ENCODE measurements at places on chromosomes 5 and 9.

DNA sequence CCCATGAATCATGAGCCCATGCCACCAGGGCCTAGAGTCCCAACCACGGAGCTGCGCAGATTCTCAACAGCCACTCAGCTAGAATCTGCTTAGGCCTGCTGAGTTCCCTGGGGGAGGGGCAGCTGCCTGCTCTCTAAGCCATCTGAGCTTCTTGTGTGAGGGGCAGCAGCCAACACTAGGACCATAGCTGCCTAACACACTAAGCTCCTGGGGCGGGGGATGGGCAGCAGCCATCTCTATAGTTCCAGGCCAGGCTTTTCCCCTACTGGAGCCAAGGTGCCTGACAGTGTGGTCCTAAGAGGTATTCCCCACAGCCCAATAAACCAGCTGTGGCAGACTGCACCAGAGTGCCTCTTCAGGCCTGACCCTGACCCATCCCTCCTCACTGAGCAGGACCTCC is 255.9 kb upstream of the ACO1 start:
- no peak for DNase-seq

- DNase-seq, result no peak
These were observed 6.8 kb upstream of the SPTLC1 start for GRCh38 chr9:92122061-92122460.

- DNase-seq, result no peak
These were observed 9.6 kb downstream of the DNLZ start for GRCh38 chr9:136353757-136354488.

DNA sequence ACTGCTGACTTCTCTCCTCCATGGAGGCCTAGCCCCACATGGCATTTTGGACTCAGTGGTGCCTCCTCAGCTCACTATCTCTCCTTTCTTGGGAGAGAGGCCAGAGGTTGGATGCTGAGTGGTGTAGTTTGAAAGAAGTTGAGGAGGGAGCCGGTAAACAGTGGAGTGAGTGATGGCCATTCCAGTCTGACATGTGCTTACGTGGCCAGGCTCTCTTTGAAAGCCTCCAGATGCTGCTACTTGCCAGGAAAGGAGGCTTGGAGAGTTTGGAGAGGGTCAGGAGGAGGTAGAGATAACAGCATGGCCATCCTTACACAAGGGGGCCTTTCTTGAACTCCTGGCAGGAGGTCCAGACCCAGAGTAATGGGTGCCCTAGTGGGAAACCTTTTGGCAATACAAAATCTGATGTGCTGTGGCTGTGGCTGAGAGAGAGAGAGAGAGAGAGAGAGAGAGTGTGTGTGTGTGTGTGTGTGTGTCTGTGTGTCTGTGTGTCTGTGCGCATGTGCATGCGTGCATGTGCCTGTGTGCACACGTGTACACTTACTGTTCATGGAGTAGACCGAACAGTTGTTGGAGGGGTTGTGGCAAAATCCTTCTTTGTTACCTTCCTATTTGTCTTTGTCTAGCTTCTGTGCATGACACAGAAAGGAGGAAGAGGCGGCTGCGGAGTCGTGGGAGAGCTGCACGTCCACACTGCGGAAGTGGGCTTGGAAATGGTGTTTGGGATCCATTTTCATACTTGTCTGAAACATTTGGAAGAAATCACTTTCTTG is 37.8 kb downstream of the RALGPS1 start:
- DNase-seq, result no peak

- no peak for DNase-seq
These were observed 186.9 kb upstream of the GNA14 start for GRCh38 chr9:77834898-77835488.

GRCh38 chr9:115278326-115279035 is 160.5 kb upstream of the TNC start:
- no peak for DNase-seq

GRCh38 chr9:108543251-108543778 is 312.5 kb downstream of the ACTL7B start:
- DNase-seq, result no peak

GRCh38 chr5:96112123-96112670 is 150.5 kb upstream of the ELL2 start:
- no peak for DNase-seq

DNA sequence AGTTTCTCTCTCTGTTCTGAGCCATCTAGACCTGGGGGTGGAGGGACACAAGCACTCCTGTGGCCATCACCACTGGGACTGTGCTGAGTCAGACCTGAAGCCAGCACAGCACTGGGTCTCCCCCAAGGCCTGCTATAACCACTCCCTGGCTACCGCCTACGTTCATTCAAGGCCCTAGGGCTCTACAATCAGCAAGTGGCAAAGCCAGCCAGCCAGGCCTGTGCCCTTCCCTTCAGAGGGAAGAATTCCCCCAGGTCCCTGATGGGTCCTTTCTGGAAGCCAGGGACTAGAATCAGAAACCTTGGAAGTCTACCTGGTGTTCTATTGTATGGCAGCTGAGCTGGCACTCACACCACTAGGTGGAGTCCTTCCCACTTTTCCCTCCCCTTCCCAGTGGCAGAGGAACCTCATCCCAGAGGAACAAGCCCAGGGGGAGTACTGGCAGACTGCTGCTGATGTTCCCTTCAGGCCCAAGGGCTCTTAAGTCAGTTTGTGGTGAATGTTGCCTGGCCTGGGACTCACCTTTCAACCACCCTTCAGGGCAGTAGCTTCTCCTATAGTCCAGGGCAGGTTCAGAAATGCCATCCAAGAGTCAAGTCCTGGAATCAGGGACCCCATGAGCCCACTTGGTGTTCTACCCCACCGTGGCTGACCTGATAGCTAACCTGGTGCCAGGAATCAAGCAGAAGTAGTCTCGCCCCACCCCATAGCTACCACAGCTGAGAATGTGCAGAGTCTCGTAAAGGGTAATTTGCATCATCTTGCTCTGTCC is 20.0 kb downstream of the JMY start:
- DNase-seq, result no peak

- DNase-seq, result no peak
These were observed 159.0 kb downstream of the TLE1 start for GRCh38 chr9:81530310-81530810.

DNA sequence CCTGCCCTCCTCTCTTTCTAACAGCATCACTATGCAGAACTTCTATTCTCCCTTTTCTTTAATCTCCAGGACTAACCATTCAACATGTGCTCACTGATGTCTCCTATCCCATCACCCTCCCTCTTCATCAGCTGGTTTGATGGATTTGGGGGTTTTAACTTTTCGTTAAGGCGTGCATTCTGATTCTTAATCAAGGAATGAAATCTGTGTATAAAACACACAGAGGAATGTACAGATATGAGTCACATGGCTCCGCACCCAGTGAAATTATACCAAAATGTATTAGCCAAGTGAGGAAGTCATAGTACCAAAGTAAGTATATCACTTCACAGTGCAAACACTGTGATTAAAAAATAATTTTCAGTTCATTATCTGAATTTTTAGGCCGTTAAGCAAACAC is 35.2 kb downstream of the MARCHF11 start:
- no peak for DNase-seq
